CD4-positive, alpha-beta T cell treated with Interleukin-2 at 100 ng/mL for 4 hours (primary cell): ENCODE measurements at places on chromosomes 3 and 15.

- no peak for DNase-seq
Measured at GRCh38 chr3:190167936-190168680, 47.4 kb upstream of the P3H2 start.

DNA sequence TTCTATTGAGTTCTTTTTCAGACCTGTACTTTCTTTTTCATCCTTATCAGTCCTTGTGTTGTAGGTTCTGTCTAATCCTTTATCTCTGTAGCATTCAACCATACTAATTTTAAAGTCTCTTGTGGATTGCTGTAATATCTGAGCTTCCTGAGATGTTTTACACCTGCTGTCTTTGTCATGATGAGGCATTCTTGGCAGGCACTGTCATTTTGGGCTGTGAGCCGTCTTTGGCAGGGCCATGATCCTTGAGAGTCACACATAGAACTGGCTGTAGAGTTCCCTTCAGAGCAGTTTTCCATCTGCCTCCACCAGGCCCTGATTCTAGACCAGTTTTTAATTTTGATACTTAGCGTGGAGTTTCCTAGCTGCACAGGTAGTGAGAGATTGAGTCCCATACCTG, 6.7 kb downstream of the EFCC1 start:
- no peak for DNase-seq

- no peak for DNase-seq
Measured at GRCh38 chr3:50322386-50323091, at the start of gene HYAL2. Gene HYAL2, minus strand, starts transcription at chr3:50322745. Its CDS starts 2,256 bp downstream, at chr3:50320489.

- DNase-seq, result peak; percentile 45
Measured at GRCh38 chr3:179558742-179559364, 3.9 kb upstream of the ACTL6A start.

- no peak for DNase-seq
Measured at GRCh38 chr3:179731544-179731943, 78.7 kb downstream of the USP13 start.

- DNase-seq, result peak; percentile 48
Measured at GRCh38 chr15:90037961-90038631, 37.0 kb downstream of the ZNF710 start.

DNA sequence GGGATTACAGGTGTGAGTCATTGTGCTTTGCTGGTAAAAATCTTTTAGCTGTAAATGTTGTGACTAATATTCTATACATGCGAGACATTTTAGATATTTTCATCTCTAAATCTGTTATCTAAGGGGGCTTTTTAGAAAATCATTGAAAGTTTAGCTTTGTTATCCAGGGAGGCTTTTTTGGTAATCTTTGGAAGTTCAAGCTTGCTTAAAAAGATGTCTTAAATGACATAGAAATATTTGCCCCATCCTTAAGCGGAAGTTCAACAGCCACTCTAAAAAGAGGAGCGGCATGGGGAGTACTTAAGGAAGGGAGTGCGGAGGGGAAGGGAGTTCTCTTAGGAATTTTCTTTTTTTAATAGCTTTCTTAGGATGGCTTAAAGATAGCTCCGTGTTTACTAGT, 26.1 kb downstream of the DNAJC13 start:
- DNase-seq, result no peak

DNA sequence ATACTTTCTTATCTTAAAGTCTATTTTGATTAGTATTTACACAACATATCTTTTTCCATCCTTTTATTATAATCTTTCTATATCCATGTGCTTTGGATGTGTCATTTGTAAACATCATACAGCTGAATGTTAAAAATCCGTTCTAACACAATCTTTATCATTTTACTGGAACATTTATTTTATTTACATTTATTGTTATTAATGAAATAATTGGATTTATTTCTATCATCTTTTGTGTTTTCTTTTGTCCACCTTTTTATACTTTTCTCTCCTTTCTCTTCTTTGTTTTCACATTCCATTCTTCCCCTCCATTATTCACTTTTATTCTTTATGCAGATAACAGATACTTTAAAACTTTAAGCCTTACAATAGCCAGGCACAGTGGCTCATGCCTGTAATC, 34.7 kb upstream of the CTDSPL start:
- no peak for DNase-seq
